ENCODE measurements at places on chromosomes 6 and 20.
A peak's percentile ranks its signal among the peaks of the same experiment; 100 is the strongest.

GRCh38 chr6:169253337-169254238, at the start of gene THBS2:
Gene THBS2, minus strand, starts transcription at chr6:169253846. Its CDS starts 3,062 bp downstream, at chr6:169250784.
- DNase-seq = peak; percentile 94

DNA sequence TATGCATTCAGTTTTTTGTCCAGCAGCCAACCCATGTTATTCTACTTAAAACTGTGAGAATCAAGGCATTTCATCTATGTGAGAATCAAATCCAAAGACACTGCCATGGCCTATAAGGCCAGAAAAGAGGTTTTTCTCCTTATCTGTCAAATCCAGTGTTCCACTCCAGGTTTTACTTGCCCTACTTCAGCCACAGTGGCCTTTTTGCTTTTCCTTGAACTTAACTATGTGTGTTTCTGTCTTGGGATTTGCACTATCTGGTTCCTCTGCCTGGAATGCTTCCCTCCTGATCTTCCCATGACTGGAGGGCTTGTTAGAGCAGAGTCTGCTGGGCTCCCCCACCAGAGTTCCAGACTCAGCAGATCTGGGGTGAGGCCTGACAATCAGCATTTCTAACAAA, 113.1 kb upstream of the DOK5 start:
- no peak for DNase-seq

- DNase-seq = no peak
Observed at GRCh38 chr20:3222635-3223600, 13.6 kb downstream of the ITPA start.

- DNase-seq = no peak
Observed at GRCh38 chr20:5091902-5092301, 27.9 kb downstream of the PCNA start.

GRCh38 chr20:37505263-37506151, 15.5 kb upstream of the NNAT start:
- DNase-seq = peak; percentile 32

- no peak for DNase-seq
Observed at GRCh38 chr6:45697605-45698004, 318.1 kb downstream of the CLIC5 start.

DNA sequence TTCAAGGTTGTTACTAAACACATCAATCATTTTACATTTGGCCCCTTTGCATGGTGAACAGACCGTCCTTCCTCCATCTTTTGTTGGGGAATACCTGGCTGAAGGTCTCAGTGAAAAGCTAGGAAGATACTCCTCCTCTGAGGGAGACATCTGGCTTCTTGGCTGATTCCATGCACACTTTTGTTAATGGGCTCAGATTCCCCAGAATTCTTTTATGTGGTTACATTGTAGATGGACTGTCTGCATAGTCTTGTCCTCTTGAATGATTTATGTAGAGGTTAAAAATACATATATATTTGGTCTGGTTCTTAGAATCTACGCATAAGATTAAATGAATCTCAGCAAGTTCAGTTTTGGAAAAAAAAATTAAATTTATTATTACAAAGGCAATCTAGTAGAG, 167.0 kb downstream of the EYA4 start:
- DNase-seq = no peak

GRCh38 chr6:64996301-64996700, 710.7 kb downstream of the EYS start:
- no peak for DNase-seq

- no peak for DNase-seq
Observed at GRCh38 chr20:13221313-13221672, 219 bp downstream of the ISM1 start.

DNA sequence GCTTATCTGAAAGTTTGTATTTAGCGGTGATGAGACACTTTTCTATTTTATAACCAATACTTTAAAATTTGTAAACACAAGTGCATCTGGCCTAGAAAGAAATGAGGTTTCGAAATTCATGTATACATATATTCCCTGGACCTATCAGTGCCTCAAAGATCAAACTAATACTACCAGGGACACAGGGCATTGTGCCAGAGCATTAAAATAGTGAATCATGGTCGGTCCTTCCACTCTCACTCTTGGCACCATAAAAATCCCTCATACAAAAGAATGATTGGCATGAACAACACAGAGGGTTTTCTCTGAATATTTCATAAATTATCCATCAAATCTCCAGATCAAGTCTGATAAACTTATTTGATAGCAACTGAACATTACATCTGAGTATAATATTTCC, 62.0 kb downstream of the MMUT start:
- DNase-seq = no peak

DNA sequence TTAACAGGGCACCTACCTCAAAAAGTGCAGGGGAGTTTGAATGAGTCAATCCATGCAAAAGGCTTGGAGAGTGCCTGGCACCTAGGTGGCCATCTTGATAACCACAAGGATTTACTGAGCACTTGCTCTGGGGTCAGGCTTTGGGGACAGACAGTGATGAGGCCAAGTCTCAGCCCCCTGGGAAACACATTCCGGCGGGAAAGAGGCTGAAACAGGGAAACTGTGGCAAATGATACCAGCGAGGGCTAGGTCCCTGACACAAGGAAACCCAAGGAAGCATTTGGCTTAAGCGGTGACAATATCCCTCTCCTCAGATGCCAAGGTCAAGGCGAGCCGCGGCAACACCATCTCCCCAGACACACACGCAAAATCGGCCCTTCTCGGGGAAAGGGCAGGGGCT, 527 bp upstream of the DOK5 start:
- DNase-seq = no peak

GRCh38 chr6:26454631-26455030, 3.1 kb upstream of the BTN2A1 start:
- no peak for DNase-seq

DNA sequence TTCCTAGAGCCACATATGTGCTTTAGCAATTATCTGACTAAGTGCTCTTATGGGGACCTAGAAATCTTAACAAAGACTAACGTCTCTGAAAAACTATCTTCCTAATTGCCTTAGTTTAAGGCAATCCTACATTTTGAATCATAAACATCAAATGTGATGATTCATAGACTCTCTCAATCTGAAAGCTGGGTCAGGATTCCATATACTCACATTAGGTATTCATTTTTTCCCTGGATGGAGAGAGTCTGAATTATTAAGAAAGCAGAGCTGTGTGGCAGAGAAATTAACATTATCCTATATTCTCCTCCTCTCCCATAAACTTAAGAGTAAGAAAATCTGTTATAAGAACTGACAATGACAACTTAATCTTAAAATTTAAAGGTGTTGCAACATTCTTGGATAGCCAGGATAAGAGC, 1.6 kb upstream of the PRL start:
- no peak for DNase-seq

DNA sequence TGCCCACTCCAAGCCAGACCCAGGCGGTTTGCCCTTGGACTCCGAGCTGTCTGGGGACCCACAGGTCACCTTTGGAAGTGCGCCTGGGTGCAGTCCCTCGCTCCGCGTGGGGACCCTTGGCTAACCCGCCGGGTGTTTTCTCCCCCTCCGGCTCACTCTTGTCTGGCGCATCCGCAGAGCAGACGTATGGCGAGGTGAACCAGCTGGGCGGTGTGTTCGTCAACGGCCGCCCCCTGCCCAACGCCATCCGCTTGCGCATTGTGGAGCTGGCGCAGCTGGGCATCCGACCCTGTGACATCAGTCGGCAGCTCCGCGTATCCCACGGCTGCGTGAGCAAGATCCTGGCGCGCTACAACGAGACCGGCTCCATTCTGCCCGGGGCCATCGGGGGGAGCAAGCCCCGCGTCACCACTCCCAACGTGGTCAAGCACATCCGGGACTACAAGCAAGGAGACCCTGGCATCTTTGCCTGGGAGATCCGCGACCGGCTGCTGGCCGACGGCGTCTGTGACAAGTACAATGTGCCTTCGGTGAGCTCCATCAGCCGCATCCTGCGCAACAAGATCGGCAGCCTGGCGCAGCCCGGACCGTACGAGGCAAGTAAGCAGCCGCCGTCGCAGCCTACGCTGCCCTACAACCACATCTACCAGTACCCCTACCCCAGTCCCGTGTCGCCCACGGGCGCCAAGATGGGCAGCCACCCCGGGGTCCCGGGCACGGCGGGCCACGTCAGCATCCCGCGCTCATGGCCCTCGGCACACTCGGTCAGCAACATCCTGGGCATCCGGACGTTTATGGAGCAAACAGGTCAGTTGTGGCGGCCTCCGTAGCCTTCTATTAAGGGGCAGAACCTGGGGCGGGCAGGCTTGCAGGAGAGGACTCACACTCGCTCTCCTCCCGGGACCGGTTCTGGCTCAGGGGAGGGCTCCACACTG, 1.1 kb downstream of the PAX1 start:
- DNase-seq = no peak

GRCh38 chr20:18907353-18907752, 93.8 kb downstream of the SCP2D1 start:
- DNase-seq = no peak

GRCh38 chr20:39376788-39377187, 414.6 kb downstream of the DHX35 start:
- DNase-seq = no peak

GRCh38 chr20:13418263-13419229, 197.5 kb downstream of the ISM1 start:
- no peak for DNase-seq

DNA sequence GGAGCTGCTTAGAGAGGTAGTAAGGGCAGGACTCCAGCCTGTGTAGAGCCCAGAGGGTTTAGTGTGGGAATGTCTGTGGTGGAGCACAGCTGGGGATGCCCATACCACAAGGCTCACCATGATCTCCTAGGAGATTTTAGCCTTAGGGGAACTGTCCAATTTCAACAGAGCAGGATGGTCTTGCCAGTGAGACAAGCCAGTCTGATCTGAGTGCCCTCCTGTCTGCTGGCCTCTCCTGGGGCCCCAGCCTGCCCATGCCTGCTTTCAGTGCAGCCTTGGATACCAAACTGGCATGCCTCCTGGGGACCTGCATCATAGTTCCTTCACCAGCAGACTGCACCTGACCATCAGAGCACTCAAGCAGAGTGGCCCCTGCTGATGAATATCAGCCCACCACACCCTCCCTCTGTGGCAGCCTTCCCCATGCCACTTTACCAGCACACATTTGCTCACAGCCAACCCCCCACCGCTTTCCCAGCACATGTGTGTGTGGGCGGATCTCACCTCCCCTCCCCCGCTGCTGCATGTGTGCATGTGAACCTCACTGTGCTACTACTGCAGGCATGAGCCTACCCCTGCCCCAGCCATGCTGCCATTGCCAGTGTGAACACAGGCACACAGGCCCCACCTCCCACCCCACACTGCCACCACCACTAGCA, 7.9 kb upstream of the TREM1 start:
- no peak for DNase-seq

- DNase-seq = no peak
Observed at GRCh38 chr6:105443941-105444340, 41.1 kb upstream of the PREP start.

DNA sequence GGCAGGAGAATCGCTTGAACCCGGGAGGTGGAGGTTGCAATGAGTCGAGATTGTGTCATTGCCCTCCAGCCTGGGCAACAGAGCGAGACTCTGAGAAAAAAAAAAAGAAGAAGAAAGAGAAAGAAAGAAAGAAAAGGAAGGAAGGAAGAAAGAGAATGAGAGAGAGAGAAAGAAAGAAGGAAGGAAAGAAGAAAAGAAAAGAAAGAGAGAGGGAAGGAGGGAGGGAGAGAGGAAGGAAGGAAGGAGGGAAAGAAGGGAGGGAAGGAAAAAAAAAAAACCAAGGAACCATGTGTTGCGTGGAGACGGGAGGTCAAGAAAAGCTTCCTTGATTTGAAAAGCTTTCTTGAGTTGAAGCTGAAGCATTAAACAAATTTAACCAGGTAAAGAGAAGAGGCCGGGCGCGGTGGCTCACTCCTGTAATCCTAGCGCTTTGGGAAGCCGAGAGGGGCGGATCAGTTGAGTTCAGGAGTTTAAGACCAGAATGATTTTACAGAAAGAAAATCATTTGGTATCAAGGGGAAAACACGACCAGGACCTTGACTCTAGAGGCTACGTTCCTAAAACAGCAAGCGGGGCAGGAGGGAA, 90.5 kb upstream of the PRSS16 start:
- no peak for DNase-seq

DNA sequence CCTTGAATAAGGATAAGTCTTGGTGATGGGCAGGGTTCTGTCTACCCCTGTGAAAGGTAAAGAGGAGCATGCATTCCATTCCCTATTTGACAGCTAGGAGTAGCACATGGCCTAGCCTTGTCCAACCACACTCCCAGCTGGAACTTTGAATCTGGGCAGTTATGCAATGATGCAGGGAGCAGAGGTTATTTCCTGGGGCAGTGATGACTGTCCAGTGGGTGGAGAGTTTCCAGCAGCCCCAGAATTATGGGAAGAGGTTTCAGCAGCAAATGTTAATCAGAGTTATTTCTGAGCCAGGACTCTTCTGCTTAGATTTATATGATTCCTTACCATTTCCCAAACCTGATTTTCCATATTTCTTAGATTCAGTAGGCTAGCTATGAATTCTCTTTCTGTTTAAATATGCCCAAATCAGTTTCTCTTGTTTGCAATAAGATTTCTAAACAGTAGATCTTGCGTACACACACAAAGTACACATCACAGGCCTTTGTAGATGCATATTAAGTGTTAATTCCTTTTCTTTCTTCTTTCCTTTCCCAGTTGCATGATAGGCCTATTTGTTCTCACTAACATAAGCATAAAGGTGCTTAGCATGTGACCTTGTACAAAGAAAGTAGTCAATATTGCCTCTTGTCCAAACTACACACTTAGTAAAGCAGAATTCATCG, 17.3 kb upstream of the TXLNB start:
- DNase-seq = no peak

- no peak for DNase-seq
Observed at GRCh38 chr6:2784061-2784460, 18.9 kb downstream of the WRNIP1 start.

DNA sequence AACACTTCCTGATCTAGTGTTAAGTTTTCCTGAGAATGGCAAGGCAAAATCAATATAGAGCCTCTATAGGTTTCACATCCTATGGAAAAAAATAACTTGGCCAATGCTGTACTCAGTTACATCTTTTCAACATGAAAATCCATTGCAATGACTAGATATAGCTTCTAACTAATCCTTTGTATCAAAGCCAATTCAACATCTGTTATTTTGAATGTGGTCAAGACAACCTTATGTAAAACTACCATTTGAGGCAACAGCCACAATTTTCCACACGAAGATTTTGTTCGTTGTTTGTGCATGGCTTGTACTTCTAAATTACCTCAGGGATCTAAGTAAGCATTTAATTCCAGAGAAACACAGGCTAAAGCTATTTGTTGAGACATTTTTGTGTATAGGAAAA, 637.8 kb upstream of the EYS start:
- DNase-seq = no peak

DNA sequence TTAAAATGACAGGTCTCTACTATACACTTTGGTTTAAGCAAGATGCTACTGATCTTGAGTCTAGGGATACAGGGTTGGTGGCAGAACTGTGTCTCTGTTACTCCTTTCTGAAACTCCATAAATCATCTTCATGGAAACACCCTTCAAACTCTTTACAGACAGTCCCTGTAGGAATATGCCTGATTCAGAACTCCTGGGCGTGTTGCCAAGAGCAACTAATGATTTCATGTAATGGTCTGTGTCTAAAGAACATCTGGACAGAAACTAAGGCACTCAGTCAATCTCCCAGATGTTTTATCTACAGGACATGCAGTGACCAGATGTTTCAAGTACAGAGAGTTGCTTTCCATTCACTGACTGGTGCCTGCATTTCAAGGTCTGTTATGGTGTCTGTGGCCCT, 464.4 kb upstream of the CHD6 start:
- DNase-seq = no peak

All from posterior vena cava (tissue), 2 donors.